ENCODE measurements at places on chromosomes 2 and 18.

DNA sequence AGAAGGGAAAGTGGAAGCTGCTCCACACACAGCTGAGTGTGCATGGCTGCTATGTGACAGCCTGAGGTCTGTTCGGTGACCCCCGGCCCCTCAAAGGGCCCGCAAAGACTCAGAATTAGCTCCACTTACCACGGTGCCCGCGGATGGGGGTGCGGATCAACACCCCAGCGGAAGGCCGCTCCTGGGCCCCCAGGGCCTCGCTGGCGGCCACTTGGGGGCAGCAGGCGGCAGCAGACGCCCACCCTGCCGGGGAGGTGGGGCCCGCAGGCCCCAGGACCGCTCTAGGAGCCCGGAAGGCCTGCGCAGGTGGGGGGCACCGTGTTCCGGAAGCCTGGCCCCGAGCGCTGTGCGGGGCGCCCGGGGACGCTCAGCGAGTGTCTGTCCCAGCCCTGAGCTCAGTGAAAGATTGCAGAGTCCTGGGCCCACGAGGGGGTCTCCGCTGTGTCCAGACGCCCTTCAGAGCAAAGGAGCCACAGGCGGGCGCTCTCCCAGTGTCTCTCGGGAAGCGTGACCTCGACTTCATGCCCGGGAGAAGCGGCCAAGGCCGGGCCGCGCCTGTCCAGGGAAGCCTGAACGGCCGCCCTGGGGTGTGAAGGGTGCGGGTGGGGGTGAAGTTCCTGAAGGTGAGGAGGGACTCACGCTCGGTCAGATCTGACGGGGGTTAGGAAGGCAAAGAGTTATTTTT is 118.7 kb downstream of the VAPA start:
- no peak for DNase-seq

- DNase-seq: no peak
These were observed 2.8 kb upstream of the BBS5 start for GRCh38 chr2:169476459-169476858.

GRCh38 chr2:24330161-24330560 is 30.2 kb downstream of the ITSN2 start:
- no peak for DNase-seq

- no peak for DNase-seq
These were observed 95.6 kb upstream of the CTDP1 start for GRCh38 chr18:79583984-79584401.

DNA sequence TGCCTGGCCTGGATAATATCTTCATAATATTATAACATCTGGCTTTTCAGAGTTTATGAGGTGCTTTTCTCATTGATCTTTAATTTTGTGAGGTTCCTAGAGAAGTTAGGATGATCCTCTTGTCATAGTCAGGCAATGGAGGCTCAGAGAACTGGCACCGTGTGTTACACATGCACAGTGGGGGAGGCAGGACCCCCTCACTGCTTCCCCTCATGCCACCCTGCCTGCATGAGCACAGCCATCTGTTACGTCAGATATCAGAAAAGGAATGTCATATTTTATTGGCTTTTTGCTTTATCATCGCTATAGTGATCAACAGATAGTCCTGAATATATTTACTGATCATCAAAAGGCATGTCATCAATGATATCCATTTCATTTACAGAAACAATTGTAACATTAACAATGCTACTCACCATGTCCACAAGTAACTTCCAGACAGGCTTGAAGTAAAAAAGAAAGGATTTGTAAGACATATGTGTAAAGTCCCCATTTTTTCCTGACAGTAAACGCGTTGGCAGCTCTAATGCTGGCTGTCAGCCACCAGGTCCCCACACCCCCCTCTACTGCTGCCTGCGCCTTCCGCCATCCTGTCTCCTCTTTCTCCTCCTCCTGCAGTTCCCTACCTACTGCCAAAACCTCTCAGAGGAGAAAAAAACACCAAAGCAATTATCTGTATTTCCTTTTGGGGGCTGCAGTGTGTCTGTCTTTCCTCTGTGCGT is 18.8 kb downstream of the ENOSF1 start:
- no peak for DNase-seq
